ENCODE measurements at places on chromosomes 5 and 9. TPM values are rescaled to one million over a fixed set of nuclear protein-coding genes. Genes with fewer than 3 reads are reported as not detected.

ANAPC2 gene
- 98.1 TPM for total RNA-seq

SLC25A2 gene
- 2.2 TPM for total RNA-seq

GLRA1 gene
- total RNA-seq, result not detected

OBP2B gene
- total RNA-seq, result not detected

PCDHA11 gene
- not detected for total RNA-seq

TCERG1 gene
- 82.3 TPM for total RNA-seq

LOX gene
- not detected for total RNA-seq

INSL6 gene
- not detected for total RNA-seq

PCDHA1 gene
- not detected for total RNA-seq

KCNIP1 gene
- total RNA-seq, result not detected

C8G gene
- total RNA-seq, result 2.4 TPM

IL33 gene
- not detected for total RNA-seq

NMUR2 gene
- not detected for total RNA-seq

SLC6A3 gene
- total RNA-seq, result not detected

UBAP2 gene
- 37.4 TPM for total RNA-seq

FOXD4L3 gene
- not detected for total RNA-seq

RGS14 gene
- 45.4 TPM for total RNA-seq

TOR4A gene
- 38.4 TPM for total RNA-seq

PDCD1LG2 gene
- 1.7 TPM for total RNA-seq

WDR55 gene
- 43.7 TPM for total RNA-seq

PCDHA6 gene
- not detected for total RNA-seq

PCDHB7 gene
- not detected for total RNA-seq

S100Z gene
- not detected for total RNA-seq

TMED9 gene
- total RNA-seq, result 177 TPM

ACTBL2 gene
- total RNA-seq, result not detected

PIGO gene
- total RNA-seq, result 24.5 TPM

CATSPER3 gene
- not detected for total RNA-seq

TEX48 gene
- not detected for total RNA-seq

PCDHGB7 gene
- 0.95 TPM for total RNA-seq

CCDC112 gene
- total RNA-seq, result 0.86 TPM

GLDC gene
- 15.2 TPM for total RNA-seq

CNTNAP3B gene
- not detected for total RNA-seq
